ENCODE measurements at places on chromosomes 4 and X. TPM values are rescaled to one million over a fixed set of nuclear protein-coding genes. Genes with fewer than 3 reads are reported as not detected.
A peak's percentile ranks its signal among the peaks of the same experiment; 100 is the strongest.

- DNase-seq: no peak
Measured at GRCh38 chr4:63211375-63211774, 1197.9 kb downstream of the TECRL start.

GRCh38 chr4:16222957-16223527 lies 3.2 kb downstream of the TAPT1 start:
- DNase-seq: no peak

- DNase-seq: no peak
Measured at GRCh38 chr4:156790866-156791265, 180.7 kb downstream of the PDGFC start.

DNA sequence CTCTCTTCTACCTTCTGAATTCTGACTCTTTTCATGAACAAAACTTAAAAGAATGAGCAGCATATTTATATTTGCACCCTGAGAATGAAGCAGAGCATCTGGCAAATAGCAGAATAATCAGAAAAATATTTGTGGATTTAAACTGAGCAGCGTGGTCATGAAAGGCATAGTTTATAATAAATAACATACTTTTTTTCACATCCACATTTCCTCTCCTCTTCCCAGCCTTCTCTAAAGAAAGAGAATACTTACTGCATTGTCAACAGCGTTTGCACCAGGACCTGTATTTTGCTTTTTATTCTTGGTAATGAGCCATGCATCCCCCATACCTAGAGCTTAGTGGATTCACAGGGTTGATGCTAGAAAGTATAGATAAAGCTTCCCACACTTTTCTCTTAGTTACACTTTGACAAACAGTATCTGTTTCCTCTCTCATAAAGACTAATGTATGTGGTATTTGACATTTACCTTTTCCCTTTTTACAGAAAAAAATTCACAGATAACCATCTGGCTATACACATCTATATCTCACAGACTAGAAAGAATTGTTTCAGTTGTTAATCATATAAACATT lies 131.5 kb downstream of the PRSS12 start:
- no peak for DNase-seq

- no peak for DNase-seq
Measured at GRCh38 chr4:146470604-146471003, 51.1 kb downstream of the SLC10A7 start.

DNA sequence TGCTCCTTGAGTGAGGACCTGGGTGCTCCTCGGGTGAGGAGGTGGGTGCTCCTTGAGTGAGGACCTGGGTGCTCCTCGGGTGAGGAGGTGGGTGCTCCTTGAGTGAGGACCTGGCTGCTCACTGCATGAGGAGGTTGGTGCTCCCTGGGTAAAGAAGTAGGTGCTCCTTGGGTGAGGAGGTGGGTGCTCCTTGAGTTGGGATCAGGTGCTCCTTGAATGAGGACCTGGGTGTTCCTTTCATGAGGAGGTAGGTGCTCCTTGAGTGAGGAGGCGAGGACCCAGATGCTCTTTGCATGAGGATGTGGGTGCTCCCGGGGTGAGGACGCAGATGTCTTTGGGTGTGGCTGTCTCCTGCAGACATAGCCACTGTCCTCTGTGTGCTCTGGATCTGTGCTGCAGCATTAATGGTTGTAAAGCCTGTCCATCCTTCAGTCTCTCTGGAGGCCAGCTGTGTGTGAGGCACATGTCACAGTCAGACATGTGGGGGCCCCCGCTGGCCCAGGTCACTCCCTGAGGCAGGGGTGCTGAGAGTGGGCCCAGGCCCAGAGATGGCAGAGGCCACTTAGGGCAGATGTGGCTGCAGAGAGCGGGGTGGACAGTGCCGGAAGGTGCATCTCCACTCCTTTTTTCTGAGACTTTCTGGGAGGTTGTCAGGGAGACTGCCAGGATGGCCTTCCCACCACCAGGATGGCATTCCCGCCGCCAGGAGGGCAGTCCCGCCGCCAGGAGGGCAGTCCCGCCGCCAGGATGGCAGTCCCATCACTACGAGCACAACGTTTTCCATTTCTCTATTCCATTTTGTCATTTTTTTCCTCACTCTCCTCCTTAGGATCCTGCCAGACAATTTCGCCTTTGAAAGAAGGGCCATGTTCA lies 101.8 kb downstream of the HMX1 start:
- DNase-seq: no peak

DNA sequence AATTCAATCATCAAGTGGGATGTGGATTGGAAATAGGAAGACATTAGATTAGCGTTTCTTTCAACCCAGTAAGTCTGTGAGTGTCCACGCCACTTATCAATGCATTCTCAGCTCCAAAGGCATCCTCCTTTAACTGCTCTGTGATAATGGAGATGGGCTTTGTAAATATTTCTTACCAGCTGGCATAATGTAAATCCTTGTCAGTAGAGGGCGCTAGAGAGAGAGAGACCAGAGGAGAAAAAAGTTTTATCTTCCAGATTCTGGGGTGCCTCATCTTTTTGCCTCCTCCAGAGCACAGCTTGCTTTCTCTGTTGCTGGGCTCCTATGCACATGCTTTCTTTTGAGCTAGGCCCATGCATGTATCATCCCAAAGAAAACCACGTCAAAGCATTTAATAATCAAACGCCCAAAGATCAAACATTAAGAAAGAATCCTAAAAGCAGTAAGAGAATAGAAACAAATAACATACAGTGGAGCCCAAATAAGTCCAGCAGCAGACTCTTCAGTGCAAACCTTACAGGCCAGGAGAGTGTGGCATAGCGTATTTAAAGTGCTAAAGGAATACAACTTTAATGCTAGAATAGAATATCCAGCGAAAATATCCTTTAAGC lies 9.6 kb upstream of the MTMR1 start:
- DNase-seq: no peak

DNA sequence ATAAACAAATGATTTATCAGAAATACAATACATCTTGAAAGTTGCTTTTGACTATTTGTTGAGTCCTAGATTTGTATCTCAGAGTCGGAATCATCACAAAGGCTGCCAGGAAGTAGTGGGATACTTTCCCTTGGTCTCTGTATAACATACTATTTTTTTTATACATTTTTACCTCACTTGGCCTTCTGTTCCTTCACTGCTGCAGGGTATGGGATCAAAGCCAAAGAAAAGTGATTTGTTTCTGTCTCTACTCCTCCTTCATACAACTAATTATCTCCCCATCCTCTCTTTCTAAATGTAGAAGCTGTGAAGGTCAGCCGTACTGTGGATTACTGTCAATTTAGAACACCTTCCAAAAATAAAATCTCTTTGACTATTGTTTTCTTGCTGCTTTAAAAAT lies 24.9 kb downstream of the PALLD start:
- DNase-seq: no peak

GRCh38 chr4:42327323-42327722 lies 70.0 kb upstream of the SHISA3 start:
- DNase-seq: no peak

DNA sequence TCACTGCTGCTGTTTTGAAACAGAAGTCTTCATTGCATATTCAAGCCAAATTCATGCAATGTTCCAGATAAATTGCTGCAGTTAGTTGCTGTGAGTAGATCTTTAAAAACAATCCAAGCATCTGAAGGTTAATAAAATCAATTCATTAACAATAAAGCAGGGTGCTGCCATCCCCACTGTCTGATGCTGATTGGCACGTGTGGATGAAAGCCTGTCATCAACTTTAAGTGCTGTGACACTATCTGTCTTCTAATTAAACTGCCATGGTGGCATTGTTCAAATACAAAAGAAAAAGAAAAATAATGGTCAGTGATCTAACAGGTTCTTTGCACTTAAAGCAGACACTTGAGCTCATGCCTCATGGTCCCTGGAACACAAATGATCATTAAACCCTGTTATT lies 63.0 kb upstream of the MND1 start:
- no peak for DNase-seq

GRCh38 chr4:107147873-107148272 lies 111.8 kb upstream of the DKK2 start:
- no peak for DNase-seq

DNA sequence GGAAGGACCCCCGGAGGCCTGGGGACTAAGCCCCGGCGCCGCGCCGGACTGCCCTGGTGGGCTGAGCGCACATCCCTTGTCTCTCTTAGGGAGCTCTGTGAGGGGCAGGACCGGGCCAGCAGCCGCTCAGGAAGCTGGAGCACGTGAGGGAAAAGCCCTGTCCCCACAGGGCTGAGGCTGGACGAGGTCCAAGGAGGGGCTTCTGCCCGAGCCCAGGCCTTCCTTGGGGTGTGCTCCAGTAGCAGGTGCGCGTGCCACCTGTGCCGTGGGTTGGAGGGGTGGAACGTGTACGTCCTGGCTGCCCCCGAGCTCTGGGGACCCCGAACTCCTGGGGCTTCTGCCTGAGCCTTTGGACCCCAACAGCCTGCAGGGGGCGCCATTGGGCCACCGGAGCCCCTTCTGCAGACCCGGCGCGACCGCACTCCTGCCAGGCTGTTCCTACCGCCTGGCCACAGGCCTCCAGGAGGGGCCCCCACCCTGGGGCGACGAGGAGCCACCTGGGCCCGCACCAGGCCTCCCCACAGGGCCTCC lies 27.2 kb downstream of the TACC3 start:
- peak; percentile 75 for DNase-seq

Gene KIT
- 17.0 TPM for polyA plus RNA-seq

Gene RNF128
- polyA plus RNA-seq: 10.8 TPM

Gene ARX
- not detected for polyA plus RNA-seq

Gene TMPRSS11D
- polyA plus RNA-seq: not detected
